ENCODE measurements at places on chromosomes 4 and X.

DNA sequence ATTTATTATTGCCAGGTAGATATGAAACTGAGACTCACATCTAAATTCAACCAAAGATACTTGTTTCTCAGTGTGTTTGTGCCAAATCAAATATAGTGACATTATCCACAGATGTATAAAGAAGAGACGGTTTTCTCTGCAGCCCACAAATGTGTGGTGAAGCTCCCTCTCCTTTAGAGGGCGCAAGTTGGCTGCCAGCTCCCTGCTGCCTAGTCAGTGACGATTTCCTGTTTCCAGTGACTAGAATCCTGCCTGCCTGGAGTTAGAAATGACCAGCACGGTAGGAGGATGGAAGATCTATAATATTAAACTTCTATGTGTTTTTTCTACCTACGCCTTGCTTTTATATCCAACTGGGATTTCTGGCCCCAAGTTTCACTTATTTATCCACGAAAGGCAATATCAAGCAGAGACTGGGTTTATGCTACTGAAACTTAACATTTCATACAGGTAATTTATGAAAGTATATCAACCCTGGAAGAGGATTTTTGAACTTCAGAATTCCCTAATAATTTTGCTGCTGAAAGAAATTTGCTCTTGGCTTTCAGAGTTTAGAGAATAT is 1793.7 kb upstream of the TENM3 start:
- peak; percentile 55 for DNase-seq

DNA sequence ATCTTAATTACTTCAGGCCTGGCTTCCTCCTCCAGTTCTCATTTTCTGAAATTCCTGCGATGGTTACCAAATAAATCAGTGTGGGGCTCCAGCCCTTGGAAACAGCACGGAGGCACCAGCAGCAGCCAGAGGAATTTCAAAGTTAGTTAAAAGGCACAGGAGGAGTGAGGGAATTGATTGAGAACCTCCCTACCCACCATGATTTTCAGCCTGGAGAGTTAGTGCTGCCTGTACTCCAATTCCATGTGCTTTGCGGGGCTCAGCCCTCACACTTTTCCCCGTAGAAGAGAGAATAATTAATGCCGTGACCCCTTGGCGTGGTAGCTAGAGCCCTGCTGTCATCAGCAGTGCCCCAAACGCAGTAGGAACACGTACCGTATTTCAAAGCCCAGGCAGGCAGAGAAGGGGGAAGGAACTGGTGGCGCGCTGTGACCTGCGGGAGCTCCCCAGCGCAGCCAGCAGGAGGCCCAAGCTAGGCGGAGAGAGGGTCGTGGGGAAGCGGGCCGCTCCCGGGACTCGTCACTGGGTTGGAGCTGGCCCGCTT is 84.0 kb upstream of the IGFBP7 start:
- no peak for DNase-seq

- no peak for DNase-seq
Measured at GRCh38 chrX:9899640-9900111, 67.5 kb upstream of the CLDN34 start.

DNA sequence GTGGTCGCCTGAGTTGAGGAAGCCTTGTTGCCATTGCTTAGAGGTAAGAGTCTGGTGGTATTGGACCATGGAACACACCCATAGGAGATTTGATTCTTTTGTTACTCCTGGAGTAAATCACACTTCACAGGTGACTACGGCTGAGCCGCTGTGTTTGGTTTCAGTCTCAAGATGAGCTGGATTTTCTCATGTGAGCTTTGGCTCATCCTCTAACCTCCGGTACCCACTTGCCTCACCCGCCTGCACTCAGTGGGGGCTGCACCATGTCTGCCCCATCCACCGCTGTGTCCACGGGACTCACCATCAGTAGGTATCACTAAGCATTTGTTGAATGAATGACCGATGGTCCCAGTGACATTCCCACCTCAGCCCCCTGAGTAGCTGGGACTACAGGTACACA is 52.7 kb downstream of the HTT-AS start:
- no peak for DNase-seq

DNA sequence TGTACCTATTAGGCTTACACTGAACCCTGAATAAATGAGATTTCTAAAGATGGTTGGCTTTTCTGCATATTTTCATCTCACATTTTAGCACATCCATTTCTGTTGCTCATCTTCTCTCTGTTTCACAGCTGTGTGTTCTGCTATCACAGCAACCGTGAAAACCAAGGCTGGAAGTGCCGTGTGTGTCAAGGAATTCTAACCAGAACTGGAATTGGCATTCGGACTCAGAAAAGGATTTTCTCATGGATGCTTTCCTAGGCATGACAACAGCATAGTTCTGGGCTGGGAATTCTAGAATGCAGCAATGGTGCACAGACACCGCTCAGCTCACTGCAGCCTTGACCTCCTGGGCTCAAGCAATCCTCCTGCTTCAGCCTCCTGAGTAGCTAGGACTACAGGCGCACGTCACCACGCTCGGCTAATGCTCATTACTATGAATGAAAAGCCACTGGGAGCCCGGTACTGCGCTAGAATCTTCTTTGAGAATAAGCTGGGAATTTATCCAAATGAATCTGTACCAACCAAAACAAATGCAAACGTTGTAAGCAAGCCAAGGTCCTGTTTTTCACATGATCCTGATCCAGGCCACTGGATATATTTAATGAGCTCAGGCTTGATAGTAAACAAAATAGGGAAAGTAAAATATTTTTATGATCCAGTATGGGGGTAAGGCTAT is 105.2 kb downstream of the RBM47 start:
- DNase-seq, result no peak

DNA sequence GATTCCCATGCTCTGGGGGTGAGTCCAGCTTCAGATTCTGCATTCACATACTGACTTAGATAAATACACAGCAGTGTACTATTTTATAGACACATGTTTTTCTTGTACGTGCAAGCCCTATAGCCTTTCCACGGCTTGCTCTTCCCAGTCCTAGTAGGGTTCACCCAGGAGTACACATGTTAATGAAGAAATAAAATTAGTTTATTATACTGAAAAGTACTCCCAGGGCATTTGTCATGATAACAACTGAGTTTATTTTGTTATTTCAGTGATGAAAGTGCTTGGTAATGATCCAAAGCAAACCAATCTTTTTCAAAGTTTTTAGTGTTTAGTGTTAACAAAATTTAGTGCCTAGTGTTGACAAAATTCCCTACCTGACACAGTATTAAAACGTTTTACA is 21.3 kb downstream of the MAPK10 start:
- no peak for DNase-seq

DNA sequence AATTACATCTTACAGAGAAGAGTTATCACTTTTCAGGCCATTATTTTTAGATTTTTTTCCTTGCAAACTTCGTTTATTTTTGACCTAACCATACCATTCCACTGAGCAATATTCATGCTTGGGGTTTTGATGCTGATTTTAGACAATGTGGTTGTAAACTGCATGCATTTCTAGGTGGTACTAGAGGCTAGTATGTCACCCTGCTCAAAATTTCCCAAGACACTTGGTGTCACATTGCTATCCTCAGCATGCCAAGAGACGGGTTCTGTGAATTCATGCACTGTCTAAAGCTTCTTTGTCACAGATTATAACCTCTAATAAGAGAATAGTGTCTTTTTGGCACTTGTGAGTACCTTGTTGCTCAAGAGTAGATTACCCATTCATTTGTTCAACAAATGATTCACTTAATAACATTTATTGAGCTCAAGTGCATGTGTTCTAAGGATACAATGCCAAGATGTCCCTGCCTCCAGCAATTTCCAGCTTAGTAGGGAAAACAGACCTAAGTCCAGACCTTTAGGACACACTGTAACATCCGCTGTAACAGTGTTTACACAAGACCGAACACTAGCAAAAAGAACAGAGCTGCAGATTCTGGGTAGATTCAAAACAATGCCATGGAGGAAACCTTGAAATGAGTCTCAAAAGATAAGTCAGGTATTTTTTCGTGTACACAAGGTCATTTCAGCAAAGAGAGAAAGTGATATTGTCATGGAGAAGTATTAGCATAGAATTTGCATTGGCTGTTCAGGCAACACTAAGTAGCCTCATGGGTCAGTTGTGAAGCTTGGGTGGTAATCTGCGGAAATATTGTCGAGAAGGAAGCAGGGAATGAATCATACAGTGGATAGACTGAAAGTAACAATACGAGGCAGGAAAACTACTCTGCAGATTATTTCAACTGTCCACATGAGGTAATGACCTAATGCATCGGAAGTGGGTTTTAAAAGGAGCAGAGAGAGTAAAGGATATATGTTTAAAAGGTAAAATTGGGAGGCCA is 515.1 kb upstream of the ZFP42 start:
- no peak for DNase-seq

DNA sequence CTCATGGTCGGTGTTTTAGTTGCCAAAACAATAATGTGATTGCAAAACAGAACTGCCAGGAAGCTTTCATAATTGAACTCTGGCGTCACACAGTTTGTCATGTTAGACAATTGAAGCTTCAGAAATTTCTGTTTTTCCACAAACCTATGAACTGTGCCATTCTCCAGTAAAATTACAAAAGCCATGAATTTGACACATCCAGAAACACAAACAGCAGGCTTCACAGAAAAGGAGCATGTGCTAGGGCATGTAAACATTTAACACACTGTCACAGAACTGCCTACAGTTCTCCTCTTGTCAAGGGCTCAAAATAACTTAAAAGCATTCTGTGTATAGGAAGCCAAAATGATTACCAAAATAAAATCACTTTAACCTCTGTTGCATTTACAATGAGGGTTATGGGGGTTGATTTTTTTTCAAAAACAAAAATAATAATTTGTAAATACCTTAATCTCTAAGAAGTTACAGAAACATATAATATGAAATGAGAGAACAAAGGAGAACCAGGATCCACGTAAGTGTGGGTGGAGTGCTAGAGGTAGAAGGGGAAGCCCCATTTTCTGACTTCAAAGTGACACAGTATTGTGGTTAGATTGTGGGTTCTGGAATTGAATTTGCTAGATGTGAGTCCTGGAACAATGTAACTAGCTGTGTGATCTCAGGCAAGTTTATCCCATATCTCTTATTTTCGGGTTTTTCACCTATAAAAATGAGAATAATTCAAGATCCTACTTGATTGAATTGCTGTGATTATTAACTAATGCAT is 295.0 kb downstream of the CENPC start:
- no peak for DNase-seq

- DNase-seq, result no peak
Measured at GRCh38 chrX:44451056-44451455, 91.6 kb downstream of the FUNDC1 start.

GRCh38 chr4:87321888-87322287 is 794 bp downstream of the HSD17B13 start:
- DNase-seq, result no peak

- DNase-seq, result no peak
Measured at GRCh38 chr4:100100985-100101384, 89.3 kb downstream of the DDIT4L start.

DNA sequence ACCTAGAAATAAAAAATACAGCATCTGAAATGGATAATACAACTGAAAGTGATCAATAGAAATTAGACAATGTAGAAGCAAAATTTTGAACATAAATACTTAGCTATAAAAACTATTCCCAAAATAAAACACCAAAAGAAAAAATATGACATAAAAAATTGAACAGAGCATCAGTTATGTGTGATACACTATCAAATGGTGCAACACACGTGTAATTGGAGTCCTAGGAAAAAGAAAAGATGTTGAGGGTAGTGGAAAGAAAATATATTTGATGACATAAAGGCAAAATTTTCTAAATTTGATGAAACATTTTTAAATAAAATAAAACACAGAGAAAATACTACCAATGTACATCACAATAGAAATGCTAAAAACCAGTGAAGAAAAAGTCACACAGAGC is 63.1 kb downstream of the NPY2R start:
- DNase-seq, result no peak

DNA sequence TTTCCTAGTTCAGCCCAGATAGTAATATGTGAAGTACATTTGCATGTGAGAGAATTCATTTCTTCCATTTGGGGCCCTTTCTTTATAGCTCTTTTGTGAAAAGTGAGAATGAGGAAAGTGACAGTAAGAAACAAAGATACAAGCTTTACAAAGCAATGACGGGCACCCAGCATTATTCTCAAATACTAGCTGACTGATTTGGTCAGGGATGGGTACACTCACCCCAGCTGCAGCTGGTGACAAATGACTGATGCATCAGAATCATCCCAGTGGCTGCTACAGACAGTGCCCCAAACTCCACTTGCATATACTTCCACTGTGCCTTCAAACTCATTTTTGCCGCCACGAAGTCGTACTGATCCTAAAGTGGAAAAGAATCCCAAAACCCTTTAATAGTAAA is 14.8 kb downstream of the PRSS12 start:
- no peak for DNase-seq

- no peak for DNase-seq
Measured at GRCh38 chr4:75662626-75663025, 10.6 kb downstream of the G3BP2 start.

DNA sequence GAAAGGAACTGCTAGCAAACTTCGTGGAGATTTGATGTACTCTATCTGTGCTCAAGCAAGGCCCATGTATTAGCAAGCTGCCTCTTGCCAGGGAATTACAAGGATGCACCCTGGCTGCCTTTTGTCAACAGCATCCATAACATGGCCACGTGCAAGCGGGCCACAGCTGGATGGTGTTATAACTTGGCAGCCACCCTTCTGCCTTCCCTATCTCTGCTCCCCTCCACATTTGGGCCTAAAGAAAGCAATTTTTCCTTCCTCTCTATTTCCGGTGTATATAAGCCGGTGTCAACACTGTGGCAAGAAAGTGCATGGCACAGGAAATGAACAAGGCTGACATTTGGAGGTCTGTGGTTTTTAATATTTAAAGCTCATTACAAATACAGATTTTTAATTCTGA is 94.8 kb downstream of the CLNK start:
- DNase-seq, result no peak

- no peak for DNase-seq
Measured at GRCh38 chrX:10542586-10542985, 77.8 kb downstream of the MID1 start.

DNA sequence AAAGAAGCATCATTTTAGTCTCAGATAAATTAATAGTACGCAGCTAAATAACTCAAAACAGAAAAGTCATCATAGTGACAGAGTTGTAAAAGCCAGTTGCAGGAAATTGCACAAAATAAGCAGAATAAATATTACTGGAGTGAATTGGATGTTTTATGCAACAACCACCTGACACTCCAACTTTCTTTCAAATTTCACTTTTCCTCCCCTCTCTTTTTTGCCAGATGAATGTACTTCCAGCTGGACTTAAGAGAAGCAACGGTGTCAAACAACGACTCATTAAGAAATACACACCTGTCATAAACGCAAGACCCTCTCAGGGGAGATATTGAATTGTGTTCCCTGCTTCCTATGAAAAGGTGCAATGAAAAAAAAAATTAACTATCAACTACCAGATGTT is 120.2 kb upstream of the HCCS start:
- no peak for DNase-seq

- DNase-seq, result no peak
Measured at GRCh38 chr4:139808808-139809756, 143.5 kb downstream of the MGST2 start.

- DNase-seq, result no peak
Measured at GRCh38 chr4:163070023-163070422, 96.7 kb downstream of the NAF1 start.

DNA sequence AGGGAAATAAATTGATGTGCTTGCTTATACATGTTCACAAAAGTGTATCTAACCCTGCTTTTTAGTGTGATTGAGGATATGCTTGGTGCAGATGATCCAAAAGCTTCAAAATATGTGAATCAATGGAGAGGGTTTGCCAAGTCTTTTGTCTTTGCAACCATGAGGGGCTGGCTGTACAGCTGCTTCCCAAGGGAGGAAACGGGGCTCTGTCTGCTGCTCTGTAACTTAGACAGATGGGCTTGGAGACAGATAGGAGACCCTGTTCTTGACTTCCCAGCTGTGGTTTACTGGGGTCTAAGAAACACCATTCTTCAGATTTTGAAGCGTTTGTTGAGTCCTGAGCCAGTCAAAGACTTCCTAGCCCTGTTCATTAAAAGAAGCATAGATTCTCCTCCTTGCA is 152.3 kb downstream of the DCLK2 start:
- DNase-seq, result no peak

All from OCI-LY7 (cell line).